ENCODE measurements at places on chromosomes 1 and 21. TPM values are rescaled to one million over a fixed set of nuclear protein-coding genes. Genes with fewer than 3 reads are reported as not detected.

DNA sequence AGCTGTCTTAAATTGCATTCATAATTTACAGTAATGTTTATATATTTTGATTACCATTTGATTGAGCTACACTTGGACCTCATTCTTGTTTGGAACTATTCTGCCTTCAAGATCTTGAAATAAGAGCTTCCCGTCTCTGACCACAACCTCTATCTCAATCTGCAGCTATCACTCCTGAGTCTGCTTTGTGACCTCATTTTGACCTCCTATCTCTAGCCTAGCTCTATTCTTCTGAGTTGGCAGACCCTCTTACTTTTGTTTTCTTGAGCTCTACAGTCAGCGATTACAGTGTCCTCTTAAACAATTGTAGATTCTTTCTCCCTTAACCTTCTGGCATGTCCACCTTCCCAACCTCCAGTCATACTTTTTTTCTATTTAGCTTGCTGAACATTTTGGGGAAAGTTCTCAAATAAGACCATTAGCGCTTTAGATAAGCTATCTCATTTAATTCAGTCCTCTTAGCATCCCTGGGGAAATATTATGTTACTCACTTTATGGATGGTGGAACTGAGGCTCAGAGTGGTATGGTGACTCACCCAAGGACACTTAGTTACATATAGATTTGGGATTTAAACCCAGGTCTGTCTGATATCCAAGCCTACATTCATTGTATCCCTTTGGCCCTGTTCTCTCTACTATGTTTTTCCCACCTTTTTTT lies 19.1 kb downstream of the RPAP2 start:
- H3K27me3 ChIP-seq: no peaks in the 10 kb centered on the region
- DNase-seq: no peak
- H3K4me1 ChIP-seq: no peaks in the 10 kb centered on the region

DNA sequence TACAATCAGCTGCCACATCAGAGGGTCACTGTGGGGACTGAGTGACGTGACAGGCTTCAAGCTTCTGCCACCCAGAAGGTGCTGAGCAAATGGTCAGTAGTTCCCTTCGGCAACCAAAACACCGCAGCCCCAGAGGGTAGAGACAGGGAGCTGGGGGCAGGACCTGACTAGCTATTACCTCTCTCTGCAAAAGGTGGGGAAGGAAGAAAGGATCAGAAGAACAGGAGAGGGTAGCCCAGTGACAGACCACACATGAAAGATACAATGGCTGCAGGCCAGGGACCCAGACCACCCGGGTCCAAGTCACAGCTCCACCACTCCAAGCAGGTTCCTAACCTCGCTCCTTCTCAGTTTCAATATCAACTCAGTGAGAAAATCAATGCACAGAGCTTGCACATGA lies 377.1 kb downstream of the NPHP4 start:
- no peak overlapping the region for H3K27ac ChIP-seq
- H3K4me3 ChIP-seq: no peak overlapping the region
- no peaks in the 10 kb centered on the region for H3K36me3 ChIP-seq
- no peaks in the 10 kb centered on the region for H3K4me1 ChIP-seq
- H3K27me3 ChIP-seq: no peaks in the 10 kb centered on the region

Gene TEDDM1
- total RNA-seq: not detected

GRCh38 chr1:187773168-187773567 lies 944.4 kb downstream of the PLA2G4A start:
- H3K4me3 ChIP-seq: no peak overlapping the region
- H3K27me3 ChIP-seq: no peaks in the 10 kb centered on the region
- no peak for DNase-seq
- H3K4me1 ChIP-seq: no peaks in the 10 kb centered on the region

- no peaks in the 10 kb centered on the region for H3K27me3 ChIP-seq
- no peak overlapping the region for H3K27ac ChIP-seq
- H3K4me3 ChIP-seq: no peak overlapping the region
- H3K4me1 ChIP-seq: peaks cover 8% of the 10 kb centered on the region
Observed at GRCh38 chr1:41072051-41072450, 50.5 kb upstream of the SLFNL1 start.

Gene LCE3E
- total RNA-seq: not detected

DNA sequence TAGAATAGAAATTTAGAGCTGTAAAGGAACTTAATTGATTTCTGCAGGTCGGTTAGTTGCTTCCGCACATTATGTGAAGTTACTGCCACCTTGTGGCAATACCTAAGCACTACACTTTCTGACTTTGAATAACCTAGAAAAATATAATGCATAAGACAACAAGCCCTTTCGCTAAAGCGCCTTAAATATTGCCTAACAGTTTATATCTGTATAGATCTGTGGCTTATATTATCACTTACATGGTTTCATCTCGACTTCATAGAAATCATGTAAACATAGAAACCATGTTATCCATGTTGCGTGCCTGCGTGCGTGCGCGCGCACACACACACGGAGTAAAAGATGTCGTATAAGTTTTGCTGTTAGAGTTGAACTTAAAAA lies 10.9 kb upstream of the IFI16 start:
- peak; percentile 78 for DNase-seq
- H3K4me1 ChIP-seq: peaks cover 17% of the 10 kb centered on the region
- H3K27ac ChIP-seq: peak overlapping the region; percentile 95
- H3K4me3 ChIP-seq: peak overlapping the region; percentile 83

DNA sequence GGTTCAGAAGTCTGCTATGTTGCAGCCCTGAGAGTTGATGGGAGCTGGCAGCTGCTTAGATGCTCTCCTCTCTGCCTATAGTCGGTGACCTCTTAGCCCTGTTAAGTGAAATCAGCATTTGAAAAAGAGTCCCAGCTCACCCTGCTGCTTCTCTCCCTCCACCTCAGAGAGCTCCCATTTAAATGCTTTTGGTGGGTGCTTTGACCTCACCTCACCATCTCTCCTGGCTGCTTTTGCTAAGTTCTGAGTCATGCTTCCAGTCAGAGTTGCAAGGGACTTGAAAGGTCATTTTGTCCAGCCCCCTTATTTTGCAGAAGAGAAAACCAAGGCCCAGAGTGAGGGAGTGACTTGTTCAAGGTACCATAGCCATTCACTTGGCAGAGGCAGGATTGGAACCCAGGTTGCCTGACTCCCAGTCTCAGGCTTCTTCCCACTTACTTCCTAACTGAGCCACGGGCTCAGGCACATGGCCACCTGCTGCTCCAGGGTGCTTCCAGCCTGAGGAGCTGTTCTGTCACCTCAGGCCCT lies 3.3 kb downstream of the MAPKAPK2 start:
- H3K36me3 ChIP-seq: no peaks in the 10 kb centered on the region
- peaks cover 52% of the 10 kb centered on the region for H3K4me1 ChIP-seq
- DNase-seq: peak; percentile 69
- H3K27ac ChIP-seq: peak overlapping the region; percentile 99

- no peak overlapping the region for H3K4me3 ChIP-seq
- H3K36me3 ChIP-seq: no peaks in the 10 kb centered on the region
- H3K27ac ChIP-seq: no peak overlapping the region
- H3K27me3 ChIP-seq: no peaks in the 10 kb centered on the region
Observed at GRCh38 chr1:45297666-45298356, 28.9 kb upstream of the HPDL start.

Gene CITED4
- total RNA-seq: not detected

Gene BLACAT1
- not detected for total RNA-seq

Gene SHISA4
- 42.4 TPM for total RNA-seq

GRCh38 chr1:93844262-93845045 lies 34.6 kb downstream of the DNTTIP2 start:
- peak overlapping the region; percentile 98 for H3K27ac ChIP-seq
- no peak overlapping the region for H3K4me3 ChIP-seq
- H3K36me3 ChIP-seq: no peaks in the 10 kb centered on the region
- DNase-seq: peak; percentile 90
- H3K4me1 ChIP-seq: peaks cover 51% of the 10 kb centered on the region
- no peaks in the 10 kb centered on the region for H3K27me3 ChIP-seq

DNA sequence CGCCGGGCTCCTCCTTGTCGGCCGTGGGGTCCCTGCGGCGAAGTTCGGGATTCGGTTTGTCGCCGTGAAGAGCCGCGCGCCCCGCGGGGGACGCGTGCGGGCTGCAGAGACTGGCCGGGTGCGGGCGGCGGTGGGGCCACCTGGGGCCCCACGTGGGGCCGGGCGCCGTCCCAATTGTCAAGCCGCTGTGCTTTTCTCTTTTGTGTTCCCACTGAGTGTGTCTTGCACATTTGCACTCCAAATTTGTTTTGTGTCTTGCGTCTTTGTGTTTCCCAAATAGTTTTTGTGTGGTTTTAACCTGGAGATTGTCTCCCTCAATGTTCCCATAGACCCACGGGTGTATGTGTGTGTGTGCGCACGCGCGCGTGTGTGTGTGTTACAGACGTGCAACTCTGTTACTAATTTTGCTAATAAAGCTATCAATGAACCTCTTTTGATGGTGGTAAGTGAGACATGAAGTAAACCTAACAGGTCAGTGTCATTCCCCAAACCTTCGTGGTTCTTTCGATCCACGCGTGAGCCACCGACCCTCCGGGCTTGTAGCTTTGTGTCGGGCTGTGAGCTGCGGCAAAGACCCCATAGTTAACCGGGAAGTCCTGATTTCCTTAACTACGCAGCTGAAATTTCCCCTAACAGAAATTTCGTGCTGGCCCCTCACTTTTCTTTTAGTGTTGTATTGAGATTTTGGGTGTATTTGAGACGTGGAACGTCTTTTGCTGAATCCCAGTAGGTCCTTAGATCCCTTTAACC lies 708 bp downstream of the PRDM2 start:
- no peaks in the 10 kb centered on the region for H3K4me1 ChIP-seq
- H3K36me3 ChIP-seq: no peaks in the 10 kb centered on the region
- peak overlapping the region; percentile 84 for H3K4me3 ChIP-seq
- H3K27ac ChIP-seq: peak overlapping the region; percentile 87
- DNase-seq: peak; percentile 63

Gene AMY1A
- not detected for total RNA-seq

DNA sequence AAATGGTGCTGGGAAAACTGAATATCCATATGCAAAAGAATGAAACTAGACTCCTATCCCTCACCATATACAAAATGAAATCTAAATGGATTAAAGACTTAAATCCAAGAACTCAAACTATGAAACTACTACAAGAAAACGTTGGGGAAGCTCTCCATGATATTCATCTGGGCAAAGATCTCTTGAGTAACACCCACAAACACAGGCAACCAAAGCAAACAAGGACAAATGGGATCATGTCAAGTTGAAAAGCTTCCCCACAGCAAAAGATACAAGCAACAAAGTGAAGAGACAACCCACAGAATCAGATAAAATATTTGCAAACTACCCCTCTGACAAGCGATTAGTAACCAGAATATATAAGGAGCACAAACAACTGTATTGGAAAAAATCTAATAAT lies 13.8 kb downstream of the TTC13 start:
- no peaks in the 10 kb centered on the region for H3K27me3 ChIP-seq
- H3K27ac ChIP-seq: no peak overlapping the region
- no peak overlapping the region for H3K4me3 ChIP-seq
- H3K36me3 ChIP-seq: no peaks in the 10 kb centered on the region
- no peak for DNase-seq

- no peak overlapping the region for H3K27ac ChIP-seq
- no peak overlapping the region for H3K4me3 ChIP-seq
- no peaks in the 10 kb centered on the region for H3K27me3 ChIP-seq
- H3K4me1 ChIP-seq: no peaks in the 10 kb centered on the region
- H3K36me3 ChIP-seq: no peaks in the 10 kb centered on the region
Observed at GRCh38 chr1:76066394-76066793, 8.2 kb upstream of the ST6GALNAC3 start.

DNA sequence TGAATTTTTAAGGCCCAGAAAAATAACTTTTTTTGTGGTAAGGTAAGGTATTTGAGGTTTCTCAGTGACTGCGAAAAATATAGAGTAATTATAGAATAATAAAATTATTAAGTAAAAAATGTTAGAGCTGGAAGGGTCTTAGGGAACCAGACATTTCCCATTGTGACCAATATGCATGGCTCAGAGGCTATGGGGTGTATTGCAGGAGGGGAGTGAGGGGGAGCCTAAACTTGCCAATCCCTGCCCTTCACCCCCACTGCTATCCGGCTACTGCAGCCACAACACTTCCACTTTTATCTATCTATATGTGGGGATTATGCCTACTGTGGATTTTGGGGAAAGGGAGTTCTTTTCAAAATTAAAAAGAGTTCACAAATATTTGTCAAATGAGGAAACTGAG lies 7.6 kb upstream of the GADD45A start:
- H3K4me1 ChIP-seq: peaks cover 14% of the 10 kb centered on the region
- H3K27me3 ChIP-seq: no peaks in the 10 kb centered on the region
- H3K36me3 ChIP-seq: no peaks in the 10 kb centered on the region

Gene KCNH1
- total RNA-seq: 1.5 TPM

- peaks cover 21% of the 10 kb centered on the region for H3K4me1 ChIP-seq
- peak overlapping the region; percentile 35 for H3K27ac ChIP-seq
- peak; percentile 71 for DNase-seq
- peaks cover 28% of the 10 kb centered on the region for H3K36me3 ChIP-seq
- no peaks in the 10 kb centered on the region for H3K27me3 ChIP-seq
Observed at GRCh38 chr1:197178998-197179397, 32.5 kb upstream of the ASPM start.

- H3K36me3 ChIP-seq: no peaks in the 10 kb centered on the region
- peaks cover 10% of the 10 kb centered on the region for H3K4me1 ChIP-seq
- no peak overlapping the region for H3K4me3 ChIP-seq
- no peaks in the 10 kb centered on the region for H3K27me3 ChIP-seq
Observed at GRCh38 chr1:8910331-8910730, 31.8 kb upstream of the ENO1 start.

- no peaks in the 10 kb centered on the region for H3K36me3 ChIP-seq
- H3K4me1 ChIP-seq: peaks cover 17% of the 10 kb centered on the region
- no peaks in the 10 kb centered on the region for H3K27me3 ChIP-seq
- DNase-seq: peak; percentile 21
- H3K27ac ChIP-seq: peak overlapping the region; percentile 68
Observed at GRCh38 chr1:56256153-56257000, 323.0 kb downstream of the PLPP3 start.

- DNase-seq: no peak
- H3K4me3 ChIP-seq: no peak overlapping the region
- H3K36me3 ChIP-seq: peaks cover 31% of the 10 kb centered on the region
- H3K27ac ChIP-seq: no peak overlapping the region
Observed at GRCh38 chr1:32372149-32372756, 9.9 kb downstream of the TSSK3 start.

Gene SPATA17
- 0.43 TPM for total RNA-seq

DNA sequence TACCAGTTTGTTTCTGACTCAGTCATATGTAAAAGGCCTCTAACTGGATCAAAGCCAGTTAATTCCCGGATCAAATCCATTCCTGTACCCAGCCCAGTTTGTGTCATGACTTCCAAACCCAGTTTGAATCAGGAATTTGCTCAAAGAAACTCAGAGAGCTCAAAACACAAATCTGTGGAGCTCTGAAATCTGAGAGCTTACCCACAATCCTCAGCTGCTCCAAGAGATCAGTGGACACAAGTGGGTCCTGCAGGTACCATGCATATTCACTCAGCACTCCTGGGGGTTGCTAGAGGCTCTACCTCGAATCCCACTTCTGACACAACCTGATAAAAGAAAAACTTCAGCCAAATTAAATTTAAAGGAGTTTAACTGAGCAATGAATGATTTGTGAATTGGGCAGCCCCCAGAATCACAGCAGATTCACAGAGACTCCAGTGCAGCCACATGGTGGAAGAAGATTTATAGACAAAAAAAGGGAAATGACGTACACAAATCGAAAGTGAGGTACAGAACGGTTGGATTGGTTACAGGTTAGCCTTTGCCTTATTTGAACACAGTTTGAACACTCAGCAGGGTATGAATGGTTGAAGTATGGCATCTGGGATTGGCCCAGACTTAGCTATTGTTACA lies 11.9 kb upstream of the MRPL55 start:
- H3K4me3 ChIP-seq: no peak overlapping the region
- H3K36me3 ChIP-seq: no peaks in the 10 kb centered on the region
- no peaks in the 10 kb centered on the region for H3K4me1 ChIP-seq
- H3K27me3 ChIP-seq: no peaks in the 10 kb centered on the region
- peak; percentile 62 for DNase-seq

Gene DESI2
- 58.9 TPM for total RNA-seq

Gene ZNF326
- total RNA-seq: 5.2 TPM

Gene MAP3K21
- not detected for total RNA-seq
